ENCODE measurements at places on chromosomes 2 and 18. TPM values are rescaled to one million over a fixed set of nuclear protein-coding genes. Genes with fewer than 3 reads are reported as not detected.

- DNase-seq = no peak
- H3K4me3 ChIP-seq = no peak overlapping the region
- H3K4me1 ChIP-seq = no peaks in the 10 kb centered on the region
- H3K27me3 ChIP-seq = no peaks in the 10 kb centered on the region
Observed at GRCh38 chr2:32835148-32835547, 111.6 kb upstream of the LTBP1 start.

DNA sequence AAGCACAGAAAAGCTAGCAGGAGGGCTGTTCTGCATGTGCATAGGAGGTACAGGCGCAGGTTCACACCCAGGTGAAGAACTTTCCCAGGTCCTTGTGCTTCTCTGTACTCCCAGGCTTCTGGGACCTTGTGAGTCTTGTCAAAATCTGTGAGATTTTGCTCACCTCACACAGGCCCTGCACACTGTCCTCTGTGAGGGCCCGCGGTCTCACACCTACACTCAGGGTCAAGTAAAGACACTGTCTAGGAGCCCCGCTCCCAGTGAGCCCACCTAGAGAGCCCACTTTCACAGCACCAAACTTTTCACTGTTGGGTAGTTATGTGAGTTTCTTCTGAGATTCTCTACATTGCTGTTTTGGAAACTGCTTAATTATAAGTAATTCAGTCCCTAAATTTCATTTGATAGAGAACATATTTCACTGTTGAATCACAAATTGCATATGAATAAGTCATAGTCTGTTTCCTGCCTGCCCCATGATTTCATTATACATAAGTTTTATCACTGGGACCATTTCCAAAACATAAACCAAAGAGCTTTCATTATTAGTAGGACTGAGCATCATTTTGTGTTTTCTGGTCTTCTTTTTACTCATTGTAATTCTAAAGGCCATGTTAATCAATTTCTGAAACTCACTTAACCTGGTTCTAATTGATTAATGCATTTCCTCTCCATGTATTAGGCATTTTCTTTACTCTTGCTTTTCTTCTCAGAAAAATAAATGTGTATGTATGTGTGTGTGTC lies 234.2 kb upstream of the SPOPL start:
- no peak for DNase-seq
- H3K27me3 ChIP-seq = no peaks in the 10 kb centered on the region
- no peaks in the 10 kb centered on the region for H3K36me3 ChIP-seq
- H3K27ac ChIP-seq = no peak overlapping the region

DNA sequence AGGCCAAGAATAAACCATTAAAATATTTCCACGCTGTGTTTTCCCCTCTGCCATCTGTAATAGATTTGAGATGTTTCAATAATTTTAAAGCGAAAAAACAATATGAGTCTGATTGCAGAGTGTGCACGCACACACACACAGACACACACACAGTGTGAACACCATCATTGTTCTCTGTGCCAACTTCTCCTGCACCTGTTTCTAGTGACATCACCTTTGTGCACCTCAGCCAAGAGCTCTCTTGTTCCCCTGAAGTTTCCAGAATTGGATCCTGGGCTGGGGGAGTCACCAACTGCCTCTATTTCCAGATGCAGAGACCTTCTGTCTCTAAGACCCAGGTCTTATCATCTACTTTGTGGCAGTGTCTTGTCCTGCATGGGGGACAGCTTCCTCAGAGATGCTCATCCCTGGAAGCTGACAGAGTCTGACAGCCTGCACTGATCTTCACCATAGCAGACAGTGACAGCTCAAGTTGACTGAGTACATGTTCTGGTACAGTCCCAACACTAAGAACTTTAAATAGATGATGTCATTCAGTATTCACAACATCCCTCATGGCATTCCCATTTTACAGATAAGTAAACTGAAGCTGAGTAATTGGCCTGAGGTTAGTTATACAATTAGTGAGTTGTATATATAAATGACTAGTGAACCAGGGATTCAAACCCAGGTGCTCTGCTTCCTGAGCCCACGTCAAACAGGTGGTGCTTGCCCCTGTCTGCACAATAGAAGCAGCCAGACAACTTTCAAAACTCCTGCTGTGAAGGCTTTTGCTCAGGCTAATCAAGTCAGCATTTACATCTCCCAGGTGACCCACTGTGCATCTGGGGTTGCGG lies 39.4 kb downstream of the ACOXL start:
- DNase-seq = no peak
- no peak overlapping the region for H3K27ac ChIP-seq
- no peak overlapping the region for H3K4me3 ChIP-seq
- H3K4me1 ChIP-seq = no peaks in the 10 kb centered on the region

DNA sequence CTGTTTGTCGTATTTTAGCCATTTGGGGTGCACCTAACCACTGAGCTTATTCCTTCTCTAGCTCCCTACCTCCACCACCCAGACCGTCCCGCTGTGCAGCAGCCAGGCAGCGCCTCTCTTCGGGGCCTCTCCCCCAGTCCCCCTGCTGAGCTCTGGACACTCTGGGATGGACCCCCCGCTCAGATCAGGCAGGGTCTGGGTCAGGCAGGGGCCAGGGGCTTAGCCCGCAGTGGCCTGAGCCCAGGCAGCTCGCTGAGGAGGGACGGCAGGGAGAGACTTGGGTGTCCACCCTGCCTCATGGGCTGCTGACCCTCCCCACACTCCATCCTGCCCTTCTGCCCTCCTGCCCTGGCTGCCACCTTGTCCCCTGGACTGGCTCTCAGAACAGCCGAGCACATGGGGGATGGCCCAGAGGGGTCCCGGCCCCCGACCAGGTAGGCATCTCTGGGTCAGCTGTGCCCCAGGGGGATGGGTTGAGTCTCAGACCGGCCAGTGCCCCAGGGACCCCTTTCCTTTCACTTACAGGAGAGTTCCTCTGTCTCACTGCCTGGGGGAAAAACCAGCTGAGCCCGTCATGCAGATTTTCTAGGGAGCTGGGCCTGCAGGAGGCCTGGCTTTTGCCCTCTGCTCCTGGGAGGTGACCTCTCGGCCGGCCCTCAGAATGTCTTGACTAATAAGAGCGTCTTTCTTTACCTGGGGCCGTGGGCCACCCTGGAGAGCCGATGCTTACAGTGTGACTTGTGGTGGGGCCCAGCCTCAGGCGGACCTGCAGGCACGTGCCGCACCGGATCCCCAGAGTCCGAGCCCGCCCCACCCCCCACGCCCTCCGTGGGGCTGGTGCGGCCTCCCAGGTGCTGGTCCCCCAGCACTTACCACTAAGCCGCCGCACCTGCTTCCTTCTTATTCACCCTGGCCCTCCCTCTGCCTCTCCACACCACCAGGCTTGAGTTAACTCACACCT lies 22.8 kb upstream of the PXDN start:
- H3K4me1 ChIP-seq = no peaks in the 10 kb centered on the region
- no peak for DNase-seq
- no peaks in the 10 kb centered on the region for H3K36me3 ChIP-seq
- H3K27me3 ChIP-seq = peaks cover 7% of the 10 kb centered on the region

DNA sequence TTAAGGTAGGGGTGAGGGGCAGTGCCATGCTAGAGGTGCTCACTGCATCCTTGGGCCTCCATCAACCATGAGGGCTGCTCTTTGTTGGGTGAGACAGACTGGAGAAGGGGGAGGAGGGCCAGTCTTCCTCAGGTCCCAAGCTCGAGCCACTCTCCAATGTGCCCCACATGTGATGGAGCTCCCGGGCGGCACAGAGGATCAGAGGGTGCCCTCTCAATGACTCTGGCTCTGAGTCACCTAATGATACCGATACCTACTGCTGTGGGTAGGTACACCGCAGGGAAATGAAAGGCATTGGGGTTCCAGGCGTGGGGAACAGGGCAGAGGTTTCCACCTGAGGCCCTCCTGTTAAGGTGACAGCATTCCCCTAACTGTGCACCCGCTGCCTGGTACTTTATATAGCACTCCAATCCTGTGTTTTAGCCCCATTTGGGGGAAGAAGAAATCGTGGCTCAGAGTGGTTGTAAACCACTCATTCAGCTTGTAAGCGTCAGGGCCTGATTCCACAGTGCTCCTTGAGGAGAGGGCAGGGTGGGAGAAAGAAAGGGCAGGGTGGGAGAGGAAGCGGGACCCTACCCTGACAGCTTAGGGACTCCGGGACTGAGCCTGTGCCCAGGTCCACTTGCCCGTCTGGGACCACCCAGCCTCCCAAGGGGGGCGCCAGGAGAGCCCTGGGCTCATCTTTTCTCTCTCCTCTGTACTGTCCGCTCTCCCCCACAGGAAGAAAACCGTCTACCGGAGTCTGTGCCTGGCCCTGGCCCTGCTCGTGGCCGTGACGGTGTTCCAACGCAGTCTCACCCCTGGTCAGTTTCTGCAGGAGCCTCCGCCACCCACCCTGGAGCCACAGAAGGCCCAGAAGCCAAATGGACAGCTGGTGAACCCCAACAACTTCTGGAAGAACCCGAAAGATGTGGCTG lies 1.8 kb downstream of the B3GNT7 start:
- no peak overlapping the region for H3K4me3 ChIP-seq
- peaks cover 34% of the 10 kb centered on the region for H3K27me3 ChIP-seq
- H3K4me1 ChIP-seq = peaks cover 29% of the 10 kb centered on the region
- no peak overlapping the region for H3K27ac ChIP-seq
- peak; percentile 20 for DNase-seq

The SULT1C2 gene
- total RNA-seq = not detected

The TMEM169 gene
- 3.5 TPM for total RNA-seq

DNA sequence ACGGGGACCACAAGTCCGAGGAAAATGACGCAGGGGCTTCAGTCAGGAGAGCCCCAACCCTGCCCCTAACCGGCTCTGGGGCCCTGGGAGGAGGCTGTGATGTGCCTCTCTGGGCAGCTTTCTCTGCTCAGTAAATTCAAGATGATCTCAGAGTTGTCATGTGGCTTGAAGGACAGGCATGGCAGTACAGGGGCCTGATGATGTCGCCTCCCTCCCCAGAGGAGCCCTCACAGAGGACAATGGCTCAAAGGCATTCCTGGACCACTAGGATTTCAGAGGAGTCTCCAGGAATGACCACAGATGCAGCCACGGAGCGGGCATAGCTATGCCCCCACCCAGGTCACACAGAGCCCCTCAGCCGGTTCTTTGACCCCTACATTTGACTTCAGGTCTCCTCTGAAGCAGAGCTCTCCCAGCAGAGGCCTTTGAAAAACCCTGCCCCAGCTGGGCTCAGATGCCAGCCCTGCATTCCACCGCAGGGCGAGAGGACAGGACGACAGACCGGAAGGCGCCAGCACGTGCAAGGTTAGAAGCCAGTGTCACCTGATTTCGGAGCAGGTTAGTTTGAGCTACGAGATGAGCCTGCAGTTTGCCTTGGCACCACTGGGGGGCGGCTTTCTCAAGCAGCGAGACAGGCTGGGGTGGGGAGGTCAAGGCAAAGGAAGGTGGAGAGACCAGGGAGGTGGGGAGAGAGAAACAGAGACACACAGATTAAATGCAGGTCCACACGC lies 39.2 kb downstream of the BIN1 start:
- H3K36me3 ChIP-seq = peaks cover 59% of the 10 kb centered on the region
- H3K4me3 ChIP-seq = no peak overlapping the region
- H3K27me3 ChIP-seq = no peaks in the 10 kb centered on the region
- H3K27ac ChIP-seq = peak overlapping the region; percentile 28
- DNase-seq = peak; percentile 74
- peaks cover 35% of the 10 kb centered on the region for H3K4me1 ChIP-seq

GRCh38 chr2:122908159-122908558 lies 1116.9 kb upstream of the CNTNAP5 start:
- no peaks in the 10 kb centered on the region for H3K27me3 ChIP-seq
- H3K36me3 ChIP-seq = no peaks in the 10 kb centered on the region
- H3K4me1 ChIP-seq = no peaks in the 10 kb centered on the region

The ERFE gene
- total RNA-seq = not detected

GRCh38 chr18:36526611-36527010 lies 229.1 kb downstream of the FHOD3 start:
- no peak overlapping the region for H3K27ac ChIP-seq
- H3K36me3 ChIP-seq = no peaks in the 10 kb centered on the region
- no peaks in the 10 kb centered on the region for H3K4me1 ChIP-seq
- DNase-seq = no peak
- no peak overlapping the region for H3K4me3 ChIP-seq

DNA sequence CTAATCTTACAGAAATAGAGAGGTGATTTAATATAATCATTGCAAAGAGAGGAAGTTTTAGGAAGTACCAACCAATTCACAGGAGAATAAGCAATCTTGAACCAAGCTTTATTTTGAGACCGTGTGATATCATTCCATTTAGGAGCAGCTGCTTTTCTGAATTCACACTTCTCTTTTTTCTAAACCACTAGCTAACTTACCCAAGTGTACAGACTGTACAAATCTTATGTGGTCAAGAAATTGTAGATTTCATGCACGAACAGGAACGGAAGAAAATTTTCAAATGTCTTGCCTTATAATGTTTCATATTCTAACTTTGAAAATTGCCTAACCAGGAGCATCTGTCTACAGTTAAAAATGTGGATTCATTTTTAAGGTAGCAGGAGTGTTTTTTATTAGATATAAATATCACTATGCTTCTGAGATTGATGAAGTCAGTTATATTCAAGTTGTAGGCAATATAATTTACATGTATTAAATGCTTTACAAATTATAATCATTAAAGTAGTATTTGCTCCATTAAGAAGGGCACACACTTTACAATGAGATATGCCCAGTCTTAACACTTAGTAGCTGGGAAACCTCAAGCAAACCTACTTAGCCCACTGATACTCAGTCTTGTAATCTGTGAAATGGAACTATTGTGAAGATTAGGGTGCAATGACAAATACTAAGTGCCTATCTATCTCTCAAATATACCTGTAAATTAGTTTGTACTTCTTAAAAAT lies 302.2 kb upstream of the STON1 start:
- H3K27me3 ChIP-seq = no peaks in the 10 kb centered on the region
- H3K4me3 ChIP-seq = no peak overlapping the region
- DNase-seq = no peak
- no peaks in the 10 kb centered on the region for H3K36me3 ChIP-seq

The MEP1B gene
- total RNA-seq = 0.13 TPM

GRCh38 chr2:129627437-129627836 lies 352.0 kb upstream of the RAB6C start:
- H3K27me3 ChIP-seq = no peaks in the 10 kb centered on the region
- no peak for DNase-seq
- no peak overlapping the region for H3K4me3 ChIP-seq
- no peak overlapping the region for H3K27ac ChIP-seq
- H3K4me1 ChIP-seq = no peaks in the 10 kb centered on the region
- no peaks in the 10 kb centered on the region for H3K36me3 ChIP-seq

- H3K36me3 ChIP-seq = peaks cover 67% of the 10 kb centered on the region
- no peaks in the 10 kb centered on the region for H3K27me3 ChIP-seq
- H3K4me3 ChIP-seq = no peak overlapping the region
- no peak overlapping the region for H3K27ac ChIP-seq
Observed at GRCh38 chr2:98579926-98580325, 28.4 kb downstream of the COA5 start.

The MSTN gene
- not detected for total RNA-seq

The CROCC2 gene
- not detected for total RNA-seq

- H3K27me3 ChIP-seq = no peaks in the 10 kb centered on the region
- H3K4me3 ChIP-seq = no peak overlapping the region
- H3K27ac ChIP-seq = no peak overlapping the region
- H3K4me1 ChIP-seq = no peaks in the 10 kb centered on the region
Observed at GRCh38 chr18:43571078-43571689, 293.9 kb upstream of the SYT4 start.

The CHST9 gene
- total RNA-seq = not detected

- no peak overlapping the region for H3K27ac ChIP-seq
- no peaks in the 10 kb centered on the region for H3K36me3 ChIP-seq
- no peak overlapping the region for H3K4me3 ChIP-seq
- no peaks in the 10 kb centered on the region for H3K27me3 ChIP-seq
- DNase-seq = no peak
- H3K4me1 ChIP-seq = no peaks in the 10 kb centered on the region
Observed at GRCh38 chr2:18831916-18832510, 242.6 kb upstream of the NT5C1B start.

GRCh38 chr2:56009758-56010458 lies 86.3 kb upstream of the EFEMP1 start:
- H3K36me3 ChIP-seq = no peaks in the 10 kb centered on the region
- no peak overlapping the region for H3K4me3 ChIP-seq
- no peaks in the 10 kb centered on the region for H3K4me1 ChIP-seq
